ENCODE measurements at places on chromosomes 2 and 18.
A peak's percentile ranks its signal among the peaks of the same experiment; 100 is the strongest.

DNA sequence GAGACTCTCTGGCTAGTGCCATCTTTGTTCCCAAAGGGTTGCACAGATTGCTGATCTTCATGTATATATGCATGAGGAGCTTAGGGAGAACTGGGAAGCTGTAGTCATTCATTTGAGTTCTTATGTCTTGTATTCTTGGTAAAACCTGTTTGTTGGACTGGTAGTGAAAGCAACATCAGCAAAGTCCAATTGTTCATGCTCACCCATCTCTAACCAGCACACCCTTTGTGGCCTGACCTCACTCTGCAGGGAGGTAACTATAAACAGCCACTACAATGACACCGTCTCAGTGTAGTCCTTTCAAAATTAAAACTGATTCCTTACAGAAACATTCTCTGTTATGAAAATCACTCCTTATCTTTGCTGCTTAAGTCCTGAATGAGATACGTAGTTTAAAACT is 13.9 kb upstream of the LMAN1 start:
- DNase-seq, result no peak

GRCh38 chr2:119809339-119810048 is 49.8 kb downstream of the PTPN4 start:
- no peak for DNase-seq

- DNase-seq, result no peak
Observed at GRCh38 chr2:128319631-128320191, 1.0 kb upstream of the HS6ST1 start.

GRCh38 chr2:108536133-108536780 is 2.0 kb downstream of the LIMS1 start:
- DNase-seq, result no peak

- DNase-seq, result peak; percentile 11
Observed at GRCh38 chr18:57843386-57843785, 40.3 kb upstream of the ATP8B1 start.

GRCh38 chr2:54577944-54578647 is 122.0 kb downstream of the SPTBN1 start:
- no peak for DNase-seq

DNA sequence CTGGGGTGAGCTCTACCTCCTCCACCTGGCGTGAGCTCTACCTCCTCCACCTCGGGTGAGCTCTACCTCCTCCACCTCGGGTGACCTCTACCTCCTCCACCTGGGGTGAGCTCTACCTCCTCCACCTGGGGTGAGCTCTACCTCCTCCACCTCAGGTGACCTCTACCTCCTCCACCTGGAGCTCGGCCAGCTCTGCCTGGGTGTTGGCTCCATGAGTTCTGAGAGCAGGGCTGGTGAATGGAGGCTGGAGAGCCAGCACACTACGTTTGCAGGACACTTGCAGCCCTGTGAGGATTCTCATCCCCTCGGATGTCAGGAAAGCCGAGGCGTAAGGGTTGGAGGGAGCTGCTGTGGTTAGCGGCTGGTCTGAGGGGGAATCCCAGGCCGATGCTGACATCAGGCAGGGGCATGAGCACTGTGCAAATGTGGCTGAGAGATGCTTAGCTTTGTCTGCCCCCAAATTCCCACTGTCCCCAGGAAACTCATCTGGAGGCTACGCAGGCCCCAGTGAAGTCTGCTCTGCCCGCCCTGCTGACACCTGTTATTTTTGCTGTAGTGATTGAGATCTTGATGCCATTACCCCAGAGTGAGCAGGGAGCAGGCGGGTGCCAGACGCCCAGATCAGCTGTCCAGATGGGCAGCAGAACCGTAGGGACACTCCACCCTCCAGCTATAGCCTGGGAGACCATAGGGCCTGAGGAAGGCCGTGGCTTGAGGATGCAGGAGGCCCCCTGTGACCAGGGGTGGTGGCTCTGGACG is 3.3 kb downstream of the CROCC2 start:
- DNase-seq, result no peak

DNA sequence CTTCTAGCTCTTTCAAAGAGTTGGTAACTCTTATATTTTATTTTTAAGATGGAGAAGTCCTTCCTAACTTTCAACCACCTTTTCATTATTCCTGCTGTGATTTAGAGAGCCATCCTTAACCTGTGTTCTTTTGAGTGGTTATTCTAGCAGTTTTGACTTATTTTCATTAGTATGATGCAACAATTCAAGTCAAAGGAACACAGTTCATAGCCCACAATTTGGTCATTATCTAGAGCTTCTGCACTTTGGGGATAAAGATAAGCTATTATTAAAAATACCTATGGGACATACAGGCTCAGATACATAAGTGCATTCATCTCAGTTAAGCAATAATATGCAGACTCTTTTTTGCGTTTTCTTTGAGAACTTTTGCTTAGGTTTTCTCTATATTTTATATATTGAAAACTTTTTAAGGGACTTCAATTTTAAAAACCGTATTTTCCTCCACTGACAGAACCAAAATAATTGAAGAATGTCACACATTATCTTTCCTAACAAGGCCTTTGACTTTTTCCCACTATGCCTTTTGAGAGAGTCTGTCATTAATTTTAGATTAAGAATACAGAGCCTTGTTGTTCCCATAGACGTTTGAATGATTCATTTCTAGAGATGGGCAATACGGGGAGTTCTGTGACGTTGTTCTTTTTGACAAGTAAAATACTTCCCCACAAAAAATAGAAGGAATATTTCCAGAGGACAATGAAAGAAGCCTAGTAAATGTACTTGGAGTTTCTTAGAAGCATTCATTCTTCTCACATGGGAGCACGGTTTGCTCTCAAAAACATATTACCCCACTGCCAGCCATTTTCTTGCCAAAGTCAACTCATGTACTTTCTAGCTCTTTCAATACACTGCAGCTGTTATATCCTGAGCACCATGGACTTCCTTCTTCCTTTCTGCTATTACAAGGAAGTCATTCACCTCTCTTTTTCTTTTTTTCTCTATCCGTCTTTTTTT is 42.9 kb upstream of the RASGRP3 start:
- no peak for DNase-seq

GRCh38 chr2:212730994-212731393 is 192.4 kb upstream of the ERBB4 start:
- DNase-seq, result no peak

GRCh38 chr18:22094358-22094734 is 75.0 kb upstream of the GATA6 start:
- DNase-seq, result no peak

- DNase-seq, result peak; percentile 16
Observed at GRCh38 chr2:144330951-144331673, 188.8 kb downstream of the ZEB2 start.

GRCh38 chr2:43218702-43219382 is 7.6 kb downstream of the ZFP36L2 start:
- DNase-seq, result no peak

- peak; percentile 83 for DNase-seq
Observed at GRCh38 chr18:45920367-45920766, 46.8 kb downstream of the EPG5 start.

GRCh38 chr2:216114382-216114713 is 5.2 kb downstream of the XRCC5 start:
- DNase-seq, result no peak

DNA sequence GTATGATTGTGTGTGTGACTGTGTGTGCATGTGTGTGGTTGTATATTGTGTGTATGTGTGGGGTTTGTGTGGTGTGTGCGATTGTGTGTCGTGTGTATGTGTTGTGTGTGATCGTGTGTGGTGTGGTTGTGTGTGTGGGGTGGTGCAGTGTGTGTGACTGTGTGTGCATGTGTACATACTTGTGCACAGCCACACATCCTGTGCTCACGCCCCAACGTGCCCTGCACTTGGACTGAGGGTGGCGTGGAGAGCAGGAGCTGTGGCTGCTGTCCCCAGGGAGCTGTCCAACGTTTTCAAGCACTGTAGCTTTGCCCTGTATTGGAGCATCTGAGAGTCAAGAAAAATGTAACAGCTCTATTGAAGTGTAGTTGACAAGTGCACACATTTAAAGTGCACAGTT is 243.2 kb upstream of the HDAC4 start:
- no peak for DNase-seq

DNA sequence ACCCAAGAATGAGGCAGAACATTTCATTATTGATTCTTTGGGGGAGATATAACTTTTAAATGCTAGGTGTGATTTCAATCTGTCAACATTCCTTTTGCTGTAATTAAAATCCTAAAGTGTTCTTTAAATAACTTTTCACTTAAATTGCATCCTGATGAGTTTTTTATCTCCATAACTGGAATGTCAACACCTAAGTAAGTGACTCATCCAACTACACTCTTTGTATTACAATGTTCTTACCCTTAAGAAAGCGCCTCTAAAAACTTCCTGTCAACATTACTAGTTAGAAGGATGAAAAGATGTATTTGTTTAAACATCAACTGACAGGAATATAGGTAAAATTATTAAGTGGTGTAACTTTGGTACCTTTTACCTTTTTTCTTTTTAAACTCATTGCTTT is 1657.0 kb downstream of the LRP1B start:
- DNase-seq, result no peak

DNA sequence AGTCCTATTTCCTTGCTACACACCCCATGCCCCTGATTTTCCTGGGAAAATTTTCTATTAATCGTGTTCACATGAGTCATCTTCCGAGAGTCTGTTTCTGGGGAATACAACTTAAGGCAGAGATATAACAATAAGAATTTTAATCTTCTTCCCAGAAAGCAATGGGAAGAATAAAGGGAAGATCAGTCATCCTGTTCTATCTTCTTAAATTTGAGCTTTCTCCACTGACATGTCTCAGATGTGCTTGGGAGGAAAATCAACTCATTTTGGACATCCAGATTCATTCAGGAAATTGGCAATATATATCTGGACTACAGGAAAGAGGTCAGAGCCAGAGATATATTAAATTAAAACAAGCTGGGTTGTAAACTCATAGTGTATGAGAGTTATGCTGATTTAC is 62.3 kb upstream of the SPAG16 start:
- DNase-seq, result no peak

DNA sequence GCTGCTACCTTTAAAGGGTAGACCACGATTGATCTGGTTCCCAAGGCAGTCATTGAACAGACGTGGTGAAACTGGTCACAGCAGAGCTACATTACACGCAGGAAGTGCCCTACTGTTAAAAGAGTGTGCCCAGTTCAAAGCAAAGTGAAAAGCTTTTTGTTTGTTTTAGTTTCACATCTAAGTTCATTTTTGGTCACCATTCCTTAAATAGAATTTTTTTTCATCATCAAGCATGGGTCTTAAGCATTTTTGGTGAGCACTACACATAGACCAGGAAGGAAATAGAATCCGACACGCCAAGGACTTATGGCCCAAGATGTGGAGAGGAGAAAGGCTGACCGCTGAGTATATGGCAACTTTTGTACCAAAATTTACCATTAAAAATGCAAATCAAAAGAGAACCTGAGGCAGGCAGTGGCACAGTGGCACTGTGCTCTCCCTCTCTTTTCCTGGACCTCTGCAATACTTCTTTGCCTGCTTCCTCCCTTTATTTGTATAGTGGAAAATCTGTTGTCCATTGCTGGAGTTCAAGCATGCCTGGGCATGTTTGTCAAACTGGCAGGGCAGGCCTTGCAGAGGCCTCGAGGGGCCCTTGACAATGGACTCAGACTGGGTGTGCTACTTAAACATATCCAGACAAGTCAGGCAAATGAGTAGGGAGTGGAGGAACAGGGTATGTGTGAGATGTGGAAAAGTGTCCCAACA is 42.6 kb upstream of the HNRNPA3 start:
- DNase-seq, result no peak

DNA sequence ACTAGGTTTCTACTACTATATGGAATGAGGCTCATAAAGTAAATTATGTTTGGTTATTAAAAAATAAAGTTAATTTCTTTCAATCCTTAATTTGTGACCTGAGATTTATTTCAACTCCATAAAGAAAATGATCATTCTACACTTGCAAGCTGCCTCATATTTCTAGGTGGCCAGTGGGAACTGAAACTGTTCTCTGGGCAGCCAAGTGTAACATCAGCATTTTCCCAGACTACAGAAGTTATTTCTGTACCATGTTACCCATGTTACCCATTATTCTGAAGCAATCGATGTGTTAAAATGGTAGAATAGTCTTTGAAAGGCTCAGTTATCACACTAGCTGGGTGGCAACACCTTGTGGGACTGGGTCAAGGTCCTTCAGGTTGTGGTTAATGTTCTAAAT is 139.3 kb upstream of the FBXO11 start:
- no peak for DNase-seq

DNA sequence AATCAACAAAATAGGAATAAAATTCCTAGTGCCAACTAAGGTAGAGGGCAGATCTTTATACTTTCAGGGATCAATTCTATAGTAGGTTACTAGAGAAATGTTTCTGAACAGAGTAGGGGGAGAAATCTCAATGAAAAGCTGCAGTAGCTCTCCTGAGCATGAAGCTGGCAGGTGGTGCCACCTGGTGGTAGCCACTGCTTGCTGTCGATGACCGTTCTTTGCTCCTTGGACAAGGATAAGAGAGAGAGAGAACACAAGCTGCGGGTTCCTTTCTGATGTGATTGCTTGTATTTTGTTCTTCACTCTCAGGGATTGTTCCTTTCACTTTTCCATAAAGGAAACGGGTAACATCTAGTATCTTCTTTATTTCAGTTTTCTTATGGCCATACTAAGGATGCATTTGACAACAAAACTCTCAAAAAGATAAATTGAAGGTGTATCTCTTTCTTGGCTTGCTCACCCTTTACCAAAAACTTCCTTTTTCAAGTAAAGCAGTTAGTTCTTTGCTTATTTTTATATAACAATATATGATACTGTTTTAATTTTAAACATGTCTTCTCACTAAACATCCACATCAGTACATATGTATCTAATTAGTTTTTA is 18.6 kb upstream of the MRPL19 start:
- DNase-seq, result peak; percentile 63

DNA sequence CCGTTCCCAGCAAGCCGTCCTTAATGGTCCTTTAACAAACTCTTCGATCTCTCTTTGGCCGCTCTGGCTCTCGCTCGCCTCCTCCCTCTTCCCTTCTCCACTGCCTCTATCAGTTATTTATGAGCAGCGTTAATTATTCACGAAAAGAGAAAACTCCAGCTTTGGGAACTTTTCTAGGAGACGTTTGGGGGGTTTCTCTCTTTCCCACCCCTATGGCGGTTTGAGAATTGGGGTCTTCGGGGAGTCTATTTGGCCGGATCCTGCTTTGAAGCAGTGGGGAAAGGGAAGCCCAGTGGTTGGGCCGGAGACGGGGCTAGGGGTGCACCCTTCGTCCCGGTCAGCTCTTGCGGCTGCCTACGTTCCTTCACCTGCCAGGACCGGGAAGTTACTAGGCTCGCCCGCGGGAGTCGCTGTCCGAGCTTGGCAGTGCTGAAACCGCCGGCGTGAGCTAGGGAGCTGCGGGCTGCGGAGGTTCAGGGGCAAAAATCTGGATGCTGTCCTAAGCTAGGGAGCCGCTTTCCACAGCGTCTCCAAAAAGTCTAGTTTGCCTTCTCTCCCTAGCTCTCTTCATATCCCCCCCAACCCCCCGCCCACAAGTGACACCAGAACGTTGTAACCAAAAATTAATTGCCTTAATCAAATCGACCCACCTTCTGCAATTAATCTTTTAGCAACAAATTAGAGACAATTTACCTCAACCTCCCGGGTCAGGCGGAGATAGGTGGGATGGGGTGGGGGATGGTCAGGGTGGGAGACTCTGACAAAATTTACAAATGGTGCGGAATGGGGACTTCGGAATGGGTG is 8.9 kb upstream of the SKOR2 start:
- DNase-seq, result peak; percentile 12
